Tibial nerve (tissue), 4 donors: ENCODE measurements at places on chromosomes 12 and 14.

DNA sequence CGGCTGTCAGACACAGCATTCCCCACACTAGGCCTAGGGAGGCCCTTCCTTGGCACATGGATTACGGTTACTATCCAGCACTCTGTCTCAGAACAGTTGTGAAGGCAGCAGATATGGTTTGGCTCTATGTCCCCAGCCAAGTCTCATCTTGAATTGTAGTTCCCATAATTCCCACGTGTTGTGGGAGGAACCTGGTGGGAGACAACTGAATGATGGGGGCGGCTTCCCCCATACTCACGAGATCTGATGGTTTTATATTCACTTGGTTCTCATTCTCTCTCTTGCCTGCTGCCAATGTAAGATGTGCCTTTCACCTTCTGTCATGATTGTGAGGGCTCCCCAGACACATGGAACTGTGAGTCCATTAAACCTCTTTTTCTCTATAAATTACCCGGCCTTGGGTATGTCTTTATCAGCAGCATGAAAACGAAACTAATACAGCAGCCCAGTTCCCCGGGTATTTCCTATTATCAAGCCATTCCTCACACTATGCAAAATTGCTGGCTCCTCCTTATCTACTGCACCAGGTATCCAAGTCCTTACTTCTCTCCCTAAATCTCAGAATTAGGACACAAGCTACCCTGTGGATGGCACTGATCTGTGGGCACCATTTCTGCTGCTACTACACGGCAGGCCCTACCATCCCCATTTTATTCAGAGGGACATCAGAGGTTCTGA lies 33.3 kb downstream of the NT5DC3 start:
- H3K27ac ChIP-seq: no peak overlapping the region
- peaks cover 22% of the 10 kb centered on the region for H3K36me3 ChIP-seq

GRCh38 chr12:52946334-52946733 lies 2.6 kb upstream of the KRT18 start:
- peaks cover 28% of the 10 kb centered on the region for H3K27me3 ChIP-seq
- no peaks in the 10 kb centered on the region for H3K4me1 ChIP-seq
- H3K36me3 ChIP-seq: no peaks in the 10 kb centered on the region
- H3K27ac ChIP-seq: no peak overlapping the region
- DNase-seq: no peak

GRCh38 chr14:80364274-80364673 lies 153.0 kb upstream of the DIO2 start:
- H3K27ac ChIP-seq: no peak overlapping the region
- no peaks in the 10 kb centered on the region for H3K27me3 ChIP-seq
- H3K36me3 ChIP-seq: no peaks in the 10 kb centered on the region

GRCh38 chr12:110012659-110013058 lies 13.4 kb downstream of the ANKRD13A start:
- peak overlapping the region; percentile 43 for H3K27ac ChIP-seq
- no peaks in the 10 kb centered on the region for H3K27me3 ChIP-seq
- no peaks in the 10 kb centered on the region for H3K4me1 ChIP-seq
- no peak overlapping the region for H3K4me3 ChIP-seq
- no peak for DNase-seq
- H3K36me3 ChIP-seq: no peaks in the 10 kb centered on the region

GRCh38 chr12:84294246-84294645 lies 618.4 kb downstream of the SLC6A15 start:
- no peaks in the 10 kb centered on the region for H3K27me3 ChIP-seq
- no peak overlapping the region for H3K27ac ChIP-seq
- no peak for DNase-seq
